ENCODE measurements at places on chromosomes 7 and 10.

GRCh38 chr10:58239561-58240169 lies 28.0 kb downstream of the IPMK start:
- DNase-seq = no peak

GRCh38 chr7:7510794-7511193 lies 24.9 kb downstream of the COL28A1 start:
- DNase-seq = no peak

DNA sequence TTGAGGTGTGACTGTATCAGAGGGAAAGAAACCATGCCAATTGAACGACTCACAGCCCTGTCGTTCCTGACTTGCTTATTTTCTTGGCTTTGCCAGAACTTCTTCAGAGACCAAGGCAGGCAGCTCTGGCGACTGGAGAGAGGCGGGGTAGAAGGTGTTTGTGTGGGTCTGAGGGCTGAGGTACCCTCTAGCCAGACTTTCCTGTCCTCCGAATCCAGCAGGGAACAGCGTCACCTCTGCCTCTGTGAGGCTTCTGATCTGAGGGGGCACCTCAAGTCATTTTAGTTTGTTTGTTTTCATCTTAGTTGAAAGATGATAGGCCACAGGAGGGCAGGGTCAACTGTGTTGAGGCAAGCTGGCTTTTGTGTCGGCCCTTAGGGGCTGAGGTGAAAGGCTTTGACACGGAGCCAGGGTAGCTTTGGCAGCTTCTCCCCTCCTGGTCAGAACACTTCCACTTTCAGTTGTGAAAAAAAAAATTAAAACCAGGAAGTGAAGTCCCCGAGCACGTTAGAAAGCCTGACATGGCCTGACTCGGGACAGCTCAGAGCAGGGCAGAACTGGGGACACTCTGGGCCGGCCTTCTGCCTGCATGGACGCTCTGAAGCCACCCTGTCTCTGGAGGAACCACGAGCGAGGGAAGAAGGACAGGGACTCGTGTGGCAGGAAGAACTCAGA lies 1.9 kb downstream of the ACSL5 start:
- peak; percentile 31 for DNase-seq

- DNase-seq = no peak
Observed at GRCh38 chr7:113175525-113176104, 57.3 kb upstream of the SMIM30 start.

DNA sequence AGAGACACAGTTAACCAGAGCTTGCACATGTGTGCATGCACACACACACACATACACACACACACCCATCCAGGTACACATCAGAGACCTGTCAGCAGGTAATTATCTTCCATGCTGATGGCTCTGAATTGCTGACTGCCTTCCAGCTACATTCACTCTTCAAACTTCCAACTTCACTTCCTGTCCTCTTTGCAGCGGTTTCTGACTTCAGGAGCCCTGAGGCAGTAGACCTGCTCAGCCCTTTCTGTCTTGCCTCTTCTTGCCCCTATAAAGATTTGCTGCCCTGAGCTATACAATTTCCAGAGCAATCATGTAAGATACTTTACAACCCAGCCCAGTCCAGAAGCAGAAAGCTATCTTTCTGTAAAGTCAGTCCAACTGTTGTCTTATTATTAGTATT lies 310.2 kb downstream of the FGFR2 start:
- DNase-seq = no peak
